ENCODE measurements at places on chromosomes 4 and X.

- DNase-seq, result no peak
Observed at GRCh38 chr4:2497324-2497723, 28.4 kb downstream of the RNF4 start.

DNA sequence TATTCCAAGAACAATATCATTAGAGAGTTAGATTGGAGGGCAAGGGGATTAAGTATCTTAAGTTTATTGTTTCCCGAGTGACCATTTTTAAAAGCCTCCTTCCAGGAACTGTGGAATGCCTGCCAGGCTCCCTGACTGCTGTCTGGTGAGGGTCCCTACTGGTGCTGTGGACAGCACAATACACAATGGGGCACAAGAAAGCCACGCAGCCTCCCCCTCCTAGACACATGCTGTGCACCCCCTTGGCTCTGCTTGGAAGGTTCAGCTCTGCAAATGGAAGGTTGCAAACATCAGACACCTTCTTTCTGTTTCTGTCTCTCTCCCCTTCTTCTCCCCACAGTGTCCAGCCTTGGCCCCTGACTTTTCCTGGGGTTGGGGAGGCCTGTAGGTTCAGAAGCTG is 153.2 kb downstream of the SHROOM3 start:
- DNase-seq, result no peak

GRCh38 chr4:69759189-69759604 is 1.2 kb downstream of the SULT1B1 start:
- no peak for DNase-seq

DNA sequence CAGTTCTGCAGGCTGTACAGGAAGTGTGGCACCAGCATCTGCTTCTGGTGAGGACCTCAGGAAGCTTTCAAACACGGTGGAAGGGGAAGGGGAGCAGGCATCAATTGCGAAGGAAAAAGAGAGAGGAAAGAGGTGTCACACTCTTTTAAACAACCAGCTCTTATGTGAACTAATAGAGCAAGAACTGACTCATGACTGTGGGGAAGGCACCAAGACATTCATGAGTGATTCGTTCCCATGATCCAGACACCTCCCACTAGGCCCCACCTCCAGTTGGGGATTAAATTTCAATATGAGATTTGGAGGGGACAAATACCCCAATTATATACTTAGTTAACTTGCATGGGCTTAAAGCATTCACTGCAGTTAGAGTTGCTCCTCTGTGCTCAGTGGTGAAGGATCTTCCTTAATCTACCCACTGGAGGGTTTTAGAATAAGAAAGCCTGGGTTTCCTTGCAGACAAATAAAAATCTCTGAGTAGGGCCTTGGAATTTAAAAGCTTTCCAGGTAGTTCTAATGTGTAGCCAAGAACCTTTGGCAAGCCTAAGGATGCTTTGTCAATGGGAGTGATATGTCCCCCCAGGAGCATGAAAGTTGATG is 60.0 kb downstream of the SYNPO2 start:
- no peak for DNase-seq

- DNase-seq, result no peak
Observed at GRCh38 chr4:168275836-168276235, 42.7 kb downstream of the DDX60 start.

DNA sequence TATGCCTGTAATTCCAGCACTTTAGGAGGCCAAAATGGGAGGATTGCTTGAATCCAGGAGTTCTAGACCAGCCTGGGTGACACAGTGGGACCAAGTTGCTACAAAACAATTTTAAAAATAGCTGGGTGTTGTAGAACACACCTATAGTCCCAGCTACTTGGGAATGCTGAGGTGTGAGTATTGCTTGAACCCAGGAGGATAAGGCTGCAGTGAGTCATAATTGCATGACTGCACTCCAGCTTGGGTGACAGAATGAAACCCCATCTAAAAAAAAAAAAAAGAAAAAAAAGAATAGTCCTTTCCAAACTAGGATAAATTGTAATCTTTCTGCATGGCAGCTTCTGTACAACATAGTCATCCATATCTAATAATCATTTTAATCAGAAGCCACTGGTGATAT is 270.1 kb upstream of the INTU start:
- no peak for DNase-seq

- DNase-seq, result no peak
Observed at GRCh38 chr4:128470492-128471053, 183.0 kb upstream of the PGRMC2 start.

All from fibroblast of lung (primary cell).